ENCODE measurements at places on chromosomes 3 and 15.

DNA sequence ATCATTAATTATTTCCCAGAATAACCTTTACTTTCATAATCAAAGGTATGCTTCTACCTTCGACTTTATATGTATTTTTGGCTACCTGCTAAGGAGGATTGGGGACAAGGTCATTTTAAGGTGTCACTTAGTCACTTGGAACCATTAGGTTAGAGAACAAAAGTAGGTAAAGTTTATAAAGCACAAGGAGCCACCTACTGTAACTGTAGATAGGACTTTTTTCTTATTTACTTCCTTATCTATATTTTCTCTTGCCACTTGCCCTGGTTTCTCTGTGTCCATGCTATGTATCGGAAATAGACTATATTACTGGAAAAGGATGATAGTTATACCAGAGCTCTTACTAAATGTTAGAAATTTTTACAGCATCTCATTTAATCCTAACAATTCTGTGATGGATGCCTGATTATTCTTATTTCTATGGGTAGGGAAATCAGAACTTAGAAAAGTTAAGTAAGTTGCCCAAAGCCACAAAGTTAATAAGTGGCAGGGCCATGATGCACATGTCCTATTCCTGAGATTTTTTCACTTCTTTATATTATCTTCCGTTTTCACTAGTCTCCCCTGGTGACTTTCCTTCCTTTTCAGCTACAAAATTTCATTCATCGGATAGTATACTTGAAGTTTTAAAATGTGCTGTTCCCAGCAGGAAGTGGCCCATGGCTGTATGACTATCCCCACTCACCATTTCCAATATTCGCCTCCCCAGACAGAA lies 132.5 kb downstream of the CMSS1 start:
- no peak for DNase-seq

- DNase-seq = no peak
These were observed 124.3 kb downstream of the NEO1 start for GRCh38 chr15:73176598-73176997.

GRCh38 chr3:147924755-147925154 lies 515.6 kb downstream of the ZIC1 start:
- no peak for DNase-seq

- DNase-seq = no peak
These were observed 24.1 kb upstream of the SENP5 start for GRCh38 chr3:196843435-196844110.

- peak; percentile 57 for DNase-seq
These were observed 6.5 kb upstream of the DNASE1L3 start for GRCh38 chr3:58217209-58217811.

DNA sequence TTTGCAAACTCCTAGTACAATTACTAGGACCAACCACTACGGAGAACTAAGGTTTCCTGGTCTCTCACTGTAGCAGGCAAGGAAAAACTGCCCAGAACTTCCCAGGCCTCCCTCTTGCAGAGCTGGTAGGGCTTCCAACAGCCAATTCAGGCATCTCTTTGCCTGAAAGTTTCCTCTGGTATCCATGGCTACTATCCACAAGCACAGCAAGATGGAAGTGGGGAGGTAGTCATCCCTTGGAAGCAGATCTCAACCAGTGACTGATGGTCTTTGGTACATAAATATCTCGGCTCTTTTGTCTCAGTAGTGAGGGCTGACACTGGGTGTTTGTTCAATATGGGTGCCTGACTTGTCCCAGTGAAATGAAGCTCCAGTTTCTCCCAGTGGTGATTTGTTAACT lies 201.3 kb upstream of the MRPL3 start:
- no peak for DNase-seq

GRCh38 chr3:140370686-140371085 lies 307.2 kb upstream of the TRIM42 start:
- no peak for DNase-seq

GRCh38 chr15:43880406-43881194 lies 53.8 kb downstream of the WDR76 start:
- no peak for DNase-seq

DNA sequence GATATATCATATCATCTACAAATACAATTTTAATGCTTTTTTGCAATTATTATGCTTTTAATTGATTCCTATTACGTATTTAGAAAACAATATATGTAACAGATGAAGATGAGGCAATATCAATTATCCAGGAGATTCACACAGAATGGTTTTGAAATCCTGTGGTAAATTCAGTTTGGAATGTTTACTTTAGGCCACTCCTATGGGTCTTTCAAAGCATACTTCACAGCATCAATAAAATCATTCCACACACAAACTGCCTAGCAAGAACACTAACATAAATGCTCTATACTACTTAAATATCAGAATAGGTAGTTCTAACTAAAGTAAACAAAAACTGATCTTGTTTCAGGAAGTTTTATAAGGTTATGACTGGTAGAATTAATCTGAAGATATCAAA lies 90.5 kb downstream of the FAM227B start:
- no peak for DNase-seq

DNA sequence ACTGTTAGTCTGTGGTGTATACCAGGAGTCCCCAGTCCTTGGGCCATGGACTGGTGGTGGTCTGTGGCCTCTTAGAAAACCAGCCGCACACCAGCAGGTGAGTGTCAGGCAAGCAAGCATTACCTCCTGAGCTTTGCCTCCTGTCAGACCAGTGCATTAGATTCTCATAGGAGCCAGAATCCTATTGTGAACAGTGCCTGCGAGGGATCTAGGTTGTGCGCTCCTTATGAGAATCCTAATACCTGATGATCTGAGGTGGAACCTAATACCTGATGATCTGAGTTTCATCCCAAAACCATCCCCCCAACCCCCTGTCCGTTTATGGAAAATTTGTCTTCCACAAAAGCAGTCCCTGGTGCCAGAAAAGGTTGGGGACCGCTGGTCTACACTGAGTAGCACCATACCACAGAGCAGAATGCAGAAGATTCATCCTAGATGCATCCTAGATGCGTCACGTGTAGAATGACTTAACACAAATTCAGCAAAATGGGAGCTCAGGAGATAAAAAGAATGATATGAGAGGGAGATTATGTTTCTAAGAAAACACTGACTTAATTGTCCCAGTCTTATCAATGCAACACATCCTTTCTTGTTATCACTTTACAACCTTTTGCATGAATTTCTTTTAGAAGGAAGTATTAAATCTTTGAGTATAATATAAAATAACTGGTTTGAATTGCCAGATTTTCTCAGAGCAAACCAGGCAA lies 28.5 kb downstream of the SELENOT start:
- no peak for DNase-seq

DNA sequence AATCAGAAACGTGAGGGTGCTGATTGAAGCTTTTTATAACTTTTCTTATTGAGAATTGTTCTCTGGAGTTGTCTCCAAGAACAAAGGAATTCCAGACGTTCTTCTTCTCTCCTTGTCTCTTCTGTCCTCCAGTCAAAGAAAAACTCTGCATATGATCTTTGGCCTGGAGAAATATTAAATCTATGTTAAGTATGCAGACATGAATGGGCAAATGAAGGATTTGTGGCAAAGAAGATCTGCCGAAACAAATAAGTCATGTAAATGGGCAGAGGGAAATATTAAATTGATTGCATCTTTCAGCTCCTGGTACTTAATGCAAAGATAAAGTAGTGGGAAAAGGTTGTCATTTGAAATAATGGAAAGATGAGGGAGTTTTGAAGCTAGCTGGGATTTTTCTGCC lies 74.9 kb downstream of the IGF1R start:
- no peak for DNase-seq

GRCh38 chr15:66454143-66454542 lies 43.4 kb downstream of the SNAPC5 start:
- DNase-seq = no peak

- no peak for DNase-seq
These were observed 1.2 kb downstream of the NT5DC2 start for GRCh38 chr3:52532517-52532837.

- DNase-seq = no peak
These were observed 19.5 kb downstream of the COPS2 start for GRCh38 chr15:49135911-49136310.

DNA sequence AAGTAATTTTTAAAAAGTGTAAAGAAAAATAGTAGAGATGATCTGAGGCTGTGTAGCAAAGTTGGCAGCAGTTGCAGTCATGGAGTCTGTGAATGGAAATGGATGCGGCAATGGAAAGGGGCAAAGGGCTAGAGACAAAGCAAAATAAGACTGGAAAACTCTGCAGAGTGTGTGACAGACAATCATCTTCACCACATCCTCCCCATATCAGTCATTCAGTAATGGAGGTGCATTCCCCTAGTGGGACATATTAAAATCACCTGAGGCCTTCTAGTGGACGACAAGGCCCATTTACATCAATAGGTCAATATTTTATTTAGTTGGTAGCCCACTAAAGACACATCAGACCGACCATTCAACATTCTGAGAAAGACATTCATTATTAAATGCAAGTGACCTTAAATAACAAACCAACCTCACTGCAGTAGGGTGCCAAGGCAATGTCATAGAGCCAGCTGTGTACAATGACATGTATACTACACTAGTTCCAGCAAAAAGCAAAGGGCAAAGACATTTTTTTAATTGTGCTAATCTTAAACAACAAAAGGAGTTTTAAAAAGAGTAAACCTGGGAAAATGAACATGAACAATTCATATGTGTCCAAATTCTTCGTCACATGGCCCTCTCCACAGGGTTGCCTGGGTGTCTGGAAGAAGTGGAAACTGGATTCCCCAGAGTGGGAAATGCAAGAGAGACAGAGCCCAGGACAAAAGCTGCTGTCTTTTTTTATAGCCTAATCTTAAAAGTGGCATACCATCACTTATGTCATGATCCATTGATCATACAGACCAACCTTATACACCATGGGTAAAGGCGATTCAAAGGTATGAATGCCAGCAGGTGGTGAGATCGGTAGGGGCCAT lies 15.6 kb upstream of the RAP2B start:
- no peak for DNase-seq

DNA sequence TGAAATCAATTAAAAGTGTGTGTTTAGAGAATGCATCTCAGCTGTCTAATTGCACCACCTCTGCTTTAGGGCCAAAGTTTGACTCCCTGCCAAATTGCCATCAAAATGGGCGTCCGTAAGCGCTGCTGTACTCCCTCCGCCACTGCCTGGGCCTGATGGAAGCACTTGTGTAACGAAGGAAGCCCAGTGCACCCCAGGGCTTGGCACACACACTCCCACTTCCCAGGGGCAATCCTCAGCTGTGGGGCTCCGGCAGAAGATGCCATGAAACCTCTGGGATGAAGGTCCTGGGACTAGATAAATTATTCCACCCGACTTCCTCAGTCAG lies 137.8 kb downstream of the RORA start:
- no peak for DNase-seq

- no peak for DNase-seq
These were observed 121.9 kb downstream of the ABI3BP start for GRCh38 chr3:100871306-100871705.

DNA sequence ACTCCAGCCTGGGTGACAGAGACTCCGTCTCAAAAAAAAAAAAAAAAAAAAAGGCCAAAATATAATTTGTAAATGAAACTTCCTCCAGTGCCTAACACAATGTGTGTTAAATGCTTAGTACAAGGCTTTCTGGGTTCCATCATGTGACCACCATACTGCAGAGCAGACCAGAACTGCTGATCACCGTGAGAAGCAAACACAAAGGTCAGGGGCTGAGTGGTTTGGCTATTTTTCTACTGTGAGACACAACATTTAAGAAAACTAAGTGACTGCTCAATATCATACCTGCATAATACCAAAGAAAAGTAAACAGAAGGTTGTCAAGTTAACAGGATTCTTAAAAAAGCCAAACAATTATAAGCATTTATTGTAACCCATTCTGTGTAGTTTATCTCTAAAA lies 13.2 kb downstream of the ABCC5 start:
- DNase-seq = no peak

- no peak for DNase-seq
These were observed 210.6 kb upstream of the CHRM5 start for GRCh38 chr15:33757516-33758232.

- no peak for DNase-seq
These were observed 554 bp downstream of the CHST13 start for GRCh38 chr3:126524429-126524988.

GRCh38 chr3:124360155-124360554 lies 368.2 kb upstream of the ROPN1 start:
- DNase-seq = peak; percentile 71

DNA sequence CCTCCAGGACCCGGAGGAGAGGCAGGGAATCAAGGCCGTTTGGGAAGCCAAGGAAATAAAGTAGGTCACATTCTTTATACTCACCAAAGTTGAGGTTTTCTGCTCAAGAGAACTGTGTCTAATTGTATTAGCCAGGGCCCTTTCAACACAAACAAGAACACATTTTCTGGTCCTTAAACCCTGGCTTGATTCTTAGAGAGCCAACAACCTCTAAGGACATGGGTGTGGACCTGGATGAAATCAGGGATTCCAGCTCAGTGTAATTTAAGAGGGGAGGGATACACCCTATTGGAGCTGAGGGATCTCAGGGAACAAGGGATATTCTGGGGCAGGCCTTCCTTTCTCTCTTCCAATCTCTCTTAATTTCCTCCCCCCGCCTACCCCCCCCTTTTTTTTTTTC lies 104.8 kb downstream of the COL6A6 start:
- DNase-seq = peak; percentile 57

DNA sequence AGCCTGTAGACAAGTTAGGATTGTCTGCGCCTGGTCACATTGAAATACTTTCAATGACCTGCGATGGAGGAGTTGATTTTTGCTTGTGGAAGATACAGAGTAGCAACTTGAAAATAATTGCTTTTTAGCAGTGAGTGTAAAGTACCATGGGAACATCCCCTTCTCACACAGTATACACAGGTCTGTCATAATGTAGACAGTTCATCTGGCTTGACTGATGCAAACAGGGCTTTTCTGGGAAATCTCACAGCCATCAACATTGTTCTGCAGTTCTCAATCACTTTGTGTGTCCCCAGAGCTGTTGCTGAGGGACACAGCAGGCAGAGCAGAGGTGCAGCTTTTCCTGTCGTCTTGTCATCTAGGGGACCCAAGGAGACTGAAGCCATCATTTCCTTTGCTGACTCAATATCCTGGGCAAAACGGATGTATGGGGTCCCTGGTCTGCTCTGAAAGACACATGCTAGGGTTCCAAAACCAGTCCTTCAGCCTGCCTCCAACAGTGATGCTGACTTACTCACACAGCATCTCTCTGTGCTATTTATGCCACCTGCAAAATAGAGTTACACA lies 5.3 kb upstream of the REC114 start:
- no peak for DNase-seq

GRCh38 chr3:130700541-130700940 lies 46.1 kb downstream of the PIK3R4 start:
- peak; percentile 58 for DNase-seq

GRCh38 chr15:47301481-47301880 lies 415.8 kb upstream of the SEMA6D start:
- peak; percentile 58 for DNase-seq

- DNase-seq = no peak
These were observed 8.9 kb downstream of the UBAP1L start for GRCh38 chr15:65106011-65106590.

GRCh38 chr3:41346698-41347270 lies 147.5 kb downstream of the CTNNB1 start:
- DNase-seq = no peak

GRCh38 chr15:71411538-71412482 lies 296.5 kb downstream of the THSD4 start:
- peak; percentile 47 for DNase-seq

GRCh38 chr3:42805141-42805821 lies 991 bp upstream of the HIGD1A start:
- DNase-seq = no peak
